ENCODE measurements at places on chromosomes 5 and 9. TPM values are rescaled to one million over a fixed set of nuclear protein-coding genes. Genes with fewer than 3 reads are reported as not detected.

The FGF1 gene
- total RNA-seq: 4.7 TPM

The FABP6 gene
- total RNA-seq: not detected

The CENPK gene
- 23.6 TPM for total RNA-seq

The IRF1 gene
- 33.0 TPM for total RNA-seq

- DNase-seq: no peak
Measured at GRCh38 chr5:150057052-150057451, 29.3 kb downstream of the CSF1R start.

Data from epithelial cell of proximal tubule (primary cell).